ENCODE measurements at places on chromosomes 6 and 20.

- DNase-seq = no peak
These were observed 9.5 kb downstream of the FAM209B start for GRCh38 chr20:56542489-56543030.

DNA sequence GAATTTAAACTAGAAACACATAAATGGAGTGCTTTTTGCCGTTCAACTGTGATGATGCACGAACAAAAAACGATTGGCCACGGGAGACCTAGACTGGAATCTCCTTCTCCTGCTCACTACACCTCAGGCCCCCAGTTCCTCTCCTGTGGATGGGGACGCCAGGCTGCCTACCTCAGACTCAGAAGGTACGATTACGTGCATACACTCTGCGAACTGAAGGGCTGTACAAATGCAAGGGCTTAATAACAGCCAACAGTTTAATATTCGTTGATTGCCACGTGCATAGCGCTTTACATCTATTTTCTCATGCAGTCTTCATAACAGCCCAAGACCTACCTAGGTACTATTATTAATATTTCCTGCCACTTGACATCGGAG is 495 bp upstream of the ARMC2 start:
- DNase-seq = no peak

DNA sequence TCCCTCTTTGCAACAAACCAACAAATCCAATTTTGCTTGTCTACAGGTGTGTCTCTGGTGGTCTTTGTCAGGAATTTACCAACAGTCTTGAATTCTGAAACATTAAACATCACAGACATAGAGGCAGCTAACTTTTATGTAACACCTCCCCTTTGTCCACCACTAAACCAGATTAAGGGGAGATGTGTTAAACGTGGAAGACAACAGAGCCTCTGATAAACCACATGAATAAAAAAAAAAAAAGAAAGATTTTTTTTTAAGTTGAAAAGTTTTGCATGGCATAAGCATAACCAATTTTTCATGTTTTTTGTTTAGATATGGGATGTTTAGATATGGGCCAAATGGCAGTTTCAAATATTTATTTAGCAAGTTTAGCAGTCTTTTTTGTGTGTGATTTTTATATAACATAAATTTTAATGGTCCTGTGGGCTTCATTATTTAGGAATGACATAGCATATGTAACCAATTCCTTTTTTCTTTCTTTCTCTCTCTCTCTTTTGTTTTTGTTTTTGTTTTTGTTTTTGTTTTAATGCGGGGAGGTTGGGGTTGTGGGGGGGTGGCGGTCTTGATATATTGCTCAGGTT is 60.7 kb upstream of the BTN3A2 start:
- no peak for DNase-seq

DNA sequence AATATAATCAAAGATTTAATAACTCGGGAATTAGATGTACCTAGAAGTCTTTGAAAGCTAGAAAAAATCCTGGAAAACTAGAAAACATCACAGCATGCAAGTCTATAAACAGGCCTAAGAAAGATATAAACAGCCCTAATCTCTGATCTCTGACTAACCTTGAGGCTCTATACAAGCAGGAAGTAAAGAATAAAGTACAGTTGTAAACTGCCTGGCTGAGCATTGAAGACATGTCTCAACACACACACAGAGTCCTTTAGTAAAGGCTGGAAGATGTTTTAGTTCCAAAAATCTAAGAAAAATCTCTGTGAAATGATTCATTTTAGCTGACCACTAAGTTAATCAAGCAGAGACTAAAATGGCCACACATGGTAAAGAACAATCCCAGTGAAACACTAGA is 774.5 kb downstream of the EYS start:
- no peak for DNase-seq

DNA sequence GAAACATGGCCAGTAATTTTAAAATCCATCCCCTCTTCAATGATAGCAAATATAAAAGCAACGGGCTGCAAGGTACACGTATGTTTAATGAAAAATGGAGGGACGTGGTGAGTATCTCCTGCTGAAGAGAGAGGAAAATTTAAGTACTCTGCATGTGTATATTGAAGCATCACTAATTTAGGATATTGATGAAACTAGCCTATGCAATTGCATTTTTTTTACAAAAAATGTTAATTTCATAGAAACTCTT is 362 bp upstream of the TMX4 start:
- no peak for DNase-seq
